GM13976 (cell line): ENCODE measurements at places on chromosomes 16 and 17.

GRCh38 chr16:85970016-85970733 is 71.2 kb downstream of the IRF8 start:
- DNase-seq: no peak

- DNase-seq: no peak
Observed at GRCh38 chr17:45020354-45021138, 30.9 kb downstream of the DCAKD start.

- DNase-seq: no peak
Observed at GRCh38 chr16:86343796-86344585, 166.3 kb upstream of the FOXF1 start.

- no peak for DNase-seq
Observed at GRCh38 chr16:17166095-17166494, 304.7 kb downstream of the XYLT1 start.

- DNase-seq: no peak
Observed at GRCh38 chr16:8096211-8096610, 494.1 kb downstream of the TMEM114 start.
